ENCODE measurements at places on chromosomes 6 and 20. TPM values are rescaled to one million over a fixed set of nuclear protein-coding genes. Genes with fewer than 3 reads are reported as not detected.

DNA sequence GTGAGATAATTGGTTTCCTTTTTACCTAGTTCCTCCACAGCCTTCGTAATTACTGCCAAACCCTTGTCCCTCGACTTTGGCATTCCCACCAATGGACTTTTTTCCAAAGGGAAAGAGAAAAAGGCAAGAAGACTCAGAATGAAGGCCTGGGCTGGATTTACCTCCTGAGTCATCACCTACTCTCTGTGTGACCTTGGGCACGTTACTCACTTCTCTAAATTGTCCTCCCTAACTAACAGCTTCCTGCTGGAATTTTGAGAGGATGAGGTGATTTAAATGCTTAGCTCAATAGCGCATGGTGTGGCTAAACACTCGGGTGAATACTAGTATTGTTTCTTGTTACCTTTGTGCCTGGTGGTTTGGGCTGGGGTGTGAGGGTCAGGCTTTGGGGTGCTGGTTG is 146.6 kb downstream of the DHX35 start:
- DNase-seq: no peak

DNA sequence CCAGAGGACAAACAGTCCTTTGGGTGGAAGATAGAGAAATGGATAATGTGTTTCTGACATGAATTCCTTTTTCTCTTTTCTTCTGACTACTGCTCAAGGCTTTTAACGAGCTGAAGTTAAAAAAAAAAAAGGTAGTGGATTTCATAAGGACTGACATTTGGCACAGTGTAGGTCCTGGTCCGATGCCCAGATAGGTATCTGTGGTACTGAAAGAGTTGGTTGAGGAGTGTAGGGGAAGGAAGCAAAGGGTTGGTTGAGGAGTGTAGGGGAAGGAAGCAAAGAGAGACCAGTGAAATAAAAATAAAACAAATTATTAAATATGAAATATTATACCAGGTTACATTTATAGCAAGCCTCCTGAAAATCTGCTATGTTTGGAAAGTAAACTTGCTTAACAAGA is 11.8 kb downstream of the UTRN start:
- no peak for DNase-seq

GRCh38 chr6:28105245-28105639 is 19.2 kb upstream of the ZSCAN16 start:
- no peak for DNase-seq

DNA sequence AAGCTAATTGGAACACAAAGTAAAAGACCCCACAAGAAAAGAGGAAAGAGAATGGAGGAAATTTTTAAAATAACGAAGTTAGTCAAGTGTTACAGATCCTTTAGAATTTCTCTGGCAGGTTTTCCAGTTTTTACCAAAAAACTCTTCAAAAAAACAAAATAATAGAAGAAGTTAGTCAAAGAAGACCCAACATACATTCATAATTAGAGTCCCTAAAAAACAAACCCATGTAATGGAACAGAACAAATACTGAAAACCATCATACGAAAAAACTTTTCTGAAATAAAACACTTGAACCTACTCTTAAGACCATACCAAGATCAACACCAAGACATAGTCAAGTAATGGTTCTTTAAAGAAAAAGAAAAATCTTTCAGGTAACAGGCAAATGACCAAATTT is 31.6 kb downstream of the RANBP9 start:
- DNase-seq: no peak

DNA sequence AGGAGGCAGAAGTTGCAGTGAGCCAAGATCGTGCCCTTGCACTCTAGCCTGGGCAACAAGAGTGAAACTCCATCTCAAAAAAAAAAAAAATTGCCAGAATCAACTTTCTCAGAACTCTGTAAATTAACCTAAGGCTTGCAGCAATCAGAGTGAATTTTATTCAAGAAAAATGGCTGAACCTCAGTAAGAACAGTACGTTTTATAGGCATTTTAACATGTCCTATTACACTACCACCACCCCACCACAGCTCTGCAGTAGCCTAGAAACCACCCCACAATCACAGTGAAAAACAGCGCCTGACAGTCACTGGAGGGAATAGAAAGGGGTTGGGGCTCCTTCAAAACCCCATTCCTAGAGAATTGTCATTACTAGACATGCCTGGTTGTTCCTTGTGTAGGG is 16.4 kb upstream of the BTN1A1 start:
- DNase-seq: no peak

DNA sequence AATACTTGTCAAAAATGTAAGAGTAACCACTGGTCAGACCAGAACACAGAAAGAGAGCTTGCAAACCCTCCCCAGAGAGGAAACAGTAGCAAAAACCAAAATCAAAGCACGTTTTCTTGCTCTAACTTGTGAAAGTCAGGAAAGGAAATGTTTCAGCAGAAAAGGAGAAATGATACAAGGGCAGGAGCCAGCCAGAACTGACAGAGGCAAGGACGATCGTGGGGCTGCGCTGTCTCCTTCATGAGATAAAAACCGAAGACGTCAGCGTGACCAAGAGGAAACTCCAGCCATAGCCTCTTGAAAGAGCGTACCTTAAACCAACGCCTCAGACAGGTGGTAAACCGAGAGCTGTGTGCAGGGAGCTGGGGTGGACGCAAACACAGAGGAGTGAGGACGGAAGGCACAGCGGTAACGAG is 27.5 kb downstream of the LAMA5 start:
- DNase-seq: no peak

- DNase-seq: no peak
Observed at GRCh38 chr6:113755449-113756289, 101.5 kb upstream of the MARCKS start.

- no peak for DNase-seq
Observed at GRCh38 chr20:38599410-38599882, 2.2 kb upstream of the ARHGAP40 start.

DNA sequence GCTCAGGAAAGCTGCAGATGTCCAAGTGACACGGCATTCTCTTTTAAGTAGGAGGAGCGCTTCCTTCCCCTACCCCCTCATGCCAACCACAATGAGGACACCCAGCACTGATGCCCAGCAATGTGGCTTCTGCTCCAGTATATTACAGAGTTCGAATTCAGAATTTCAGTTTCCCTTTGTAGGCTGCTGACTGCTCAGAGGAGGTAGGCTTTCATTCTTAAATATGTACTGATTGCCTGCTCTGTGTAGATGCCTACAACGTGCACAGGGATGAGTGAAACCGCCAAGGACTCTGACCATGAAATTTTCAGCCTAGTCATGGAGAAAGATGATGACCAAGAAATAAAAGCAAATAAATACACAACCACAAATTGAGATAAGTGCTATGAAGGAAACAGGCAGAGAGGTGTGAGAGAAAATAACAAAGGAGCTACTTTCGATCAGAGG is 50.9 kb upstream of the TNFAIP3 start:
- DNase-seq: no peak

GRCh38 chr6:144606083-144606482 is 320.9 kb downstream of the UTRN start:
- no peak for DNase-seq

DNA sequence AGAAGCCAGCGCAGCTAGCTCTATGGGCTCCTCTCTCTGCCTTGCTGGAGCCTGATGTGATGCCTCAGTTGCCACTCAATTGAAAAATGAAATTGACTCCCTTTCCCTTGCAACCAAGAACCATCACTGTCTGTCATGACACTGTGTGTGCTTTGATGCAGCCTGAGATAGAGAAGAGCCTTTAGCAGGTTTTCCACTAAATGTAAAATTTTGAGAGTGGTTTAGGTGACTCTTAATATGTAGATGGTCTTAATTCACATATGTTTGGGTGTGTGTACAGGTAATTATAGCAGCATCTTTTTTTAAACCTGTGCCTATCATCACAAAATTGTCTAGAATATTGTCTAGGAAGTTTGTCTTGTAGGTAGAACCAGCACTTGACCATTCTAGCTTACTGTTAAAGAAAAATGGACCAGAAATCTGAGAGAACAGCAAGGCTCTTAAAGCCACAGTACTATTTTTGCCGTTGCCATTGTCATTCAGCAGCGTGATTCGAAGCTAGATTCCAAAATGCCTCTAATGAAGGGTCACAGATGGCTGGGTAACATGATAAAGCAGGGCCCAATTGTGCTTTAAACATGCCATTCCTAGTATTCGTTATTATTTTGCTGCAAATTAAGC is 1.3 kb downstream of the ARFGEF3 start:
- no peak for DNase-seq

DNA sequence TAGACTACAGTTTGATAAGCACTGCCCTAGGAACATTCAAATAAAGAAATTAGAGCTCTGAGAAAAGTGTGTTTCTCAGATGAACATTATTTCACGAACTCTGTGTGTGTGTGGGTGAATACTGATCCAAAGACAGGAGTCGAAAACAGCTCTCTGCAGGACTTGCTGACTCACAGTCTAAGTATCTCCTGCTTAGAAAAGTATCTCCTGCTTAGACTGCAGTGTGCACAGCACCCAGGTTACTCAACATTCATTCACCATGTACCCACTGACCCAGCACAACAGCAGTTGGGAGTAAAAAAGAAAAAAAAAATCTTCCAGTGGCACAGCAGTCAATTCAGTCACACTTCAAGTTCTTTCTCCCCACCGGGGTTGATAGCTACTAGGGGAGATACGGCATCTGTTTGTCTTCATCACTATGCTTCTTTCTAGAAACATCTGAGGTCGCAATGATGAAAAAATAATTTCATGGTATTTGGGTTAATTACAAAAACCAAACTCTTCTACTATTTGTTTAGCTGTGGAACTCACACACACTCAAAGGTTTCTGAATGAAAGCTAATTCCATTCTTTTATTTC is 48.0 kb downstream of the GCLC start:
- DNase-seq: no peak

DNA sequence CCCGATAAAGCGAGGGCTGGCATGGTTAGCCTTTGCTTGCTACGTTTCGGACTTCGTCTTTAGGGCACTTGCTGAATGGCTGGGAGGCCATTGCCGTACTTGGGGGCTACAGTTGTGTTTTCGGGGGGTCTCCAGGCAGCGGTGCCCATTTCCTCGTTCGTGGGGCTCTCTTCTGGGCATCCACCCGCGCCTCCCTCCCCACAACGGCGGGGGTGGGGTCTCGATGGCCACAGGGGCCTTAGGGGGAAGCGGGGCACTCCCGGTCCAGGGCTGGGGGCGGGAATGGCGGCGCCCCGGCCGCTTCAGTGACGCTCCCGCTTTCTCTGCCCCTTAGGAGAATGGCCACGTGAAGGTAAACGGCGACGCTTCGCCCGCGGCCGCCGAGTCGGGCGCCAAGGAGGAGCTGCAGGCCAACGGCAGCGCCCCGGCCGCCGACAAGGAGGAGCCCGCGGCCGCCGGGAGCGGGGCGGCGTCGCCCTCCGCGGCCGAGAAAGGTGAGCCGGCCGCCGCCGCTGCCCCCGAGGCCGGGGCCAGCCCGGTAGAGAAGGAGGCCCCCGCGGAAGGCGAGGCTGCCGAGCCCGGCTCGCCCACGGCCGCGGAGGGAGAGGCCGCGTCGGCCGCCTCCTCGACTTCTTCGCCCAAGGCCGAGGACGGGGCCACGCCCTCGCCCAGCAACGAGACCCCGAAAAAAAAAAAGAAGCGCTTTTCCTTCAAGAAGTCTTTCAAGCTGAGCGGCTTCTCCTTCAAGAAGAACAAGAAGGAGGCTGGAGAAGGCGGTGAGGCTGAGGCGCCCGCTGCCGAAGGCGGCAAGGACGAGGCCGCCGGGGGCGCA is 2.4 kb downstream of the MARCKS start:
- no peak for DNase-seq

GRCh38 chr6:44315516-44315915 is 2.4 kb upstream of the AARS2 start:
- DNase-seq: no peak

GRCh38 chr6:27956941-27957340 is at the start of gene OR2B6:
OR2B6 (plus strand) TSS chr6:27957241; CDS start chr6:27957241, 0 bp downstream.
- no peak for DNase-seq

DNA sequence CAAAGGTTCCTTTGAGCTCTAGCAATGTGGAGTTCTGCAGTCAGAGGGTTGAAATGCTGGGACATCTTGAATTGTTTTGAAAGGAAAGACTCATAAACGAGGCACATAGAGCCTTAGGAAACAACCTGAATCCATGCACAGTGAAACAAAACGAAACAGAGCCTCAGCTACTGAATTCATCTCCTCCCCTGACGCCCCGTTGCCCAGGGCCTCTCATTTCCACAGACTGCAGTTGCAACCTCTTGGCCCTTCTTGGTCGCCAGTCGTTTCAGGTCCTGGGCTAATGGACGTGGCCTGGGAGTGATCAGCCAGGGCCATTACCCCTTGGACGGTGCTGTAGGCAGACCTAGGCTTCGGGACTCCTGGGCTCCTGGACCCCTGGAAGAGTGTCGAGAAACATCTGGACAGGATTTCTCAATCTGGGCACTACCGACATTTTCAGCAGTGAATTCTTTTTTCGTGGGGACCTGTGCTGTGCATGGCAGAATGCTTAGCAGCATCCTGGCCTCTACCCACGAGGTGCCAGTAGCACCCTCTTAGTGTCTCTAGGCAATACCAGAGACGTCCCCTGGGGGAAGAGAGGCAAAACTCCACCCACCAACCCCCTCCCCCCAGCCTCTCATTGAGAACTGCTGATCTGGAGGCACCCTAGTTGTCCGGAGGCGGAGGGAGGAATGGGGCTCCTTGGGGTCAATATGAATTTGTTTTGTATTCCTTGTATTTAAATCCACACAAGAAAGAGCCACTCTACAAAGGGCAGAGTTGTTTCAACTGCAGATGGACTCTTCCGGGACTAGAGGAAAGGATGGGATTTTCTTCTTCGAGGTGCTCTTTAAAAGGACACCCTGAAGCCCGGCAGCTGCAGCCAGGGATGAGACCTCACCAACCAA is 50.2 kb downstream of the TMEM242 start:
- no peak for DNase-seq

DNA sequence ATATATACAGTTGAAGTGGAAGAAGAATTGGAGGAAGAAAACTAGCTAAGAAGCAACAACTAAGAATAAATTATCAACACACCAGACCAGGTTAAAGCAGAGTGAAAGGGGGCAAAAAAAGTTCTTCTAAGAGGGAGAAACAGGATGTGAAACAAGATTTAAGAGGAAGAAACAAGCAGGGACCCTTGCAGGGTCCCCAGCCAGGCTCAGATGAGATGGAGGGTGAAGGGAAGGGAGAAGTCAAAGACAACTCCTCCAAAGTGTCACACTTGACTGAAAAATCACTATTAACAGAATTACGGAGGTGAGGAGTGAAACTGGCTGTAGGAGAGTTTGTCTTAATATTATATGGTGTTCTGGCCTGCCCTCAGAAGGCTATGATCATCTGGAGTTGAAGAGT is 65.4 kb downstream of the MTFR2 start:
- no peak for DNase-seq

DNAAF9 gene
- 2.4 TPM for total RNA-seq

BPIFB1 gene
- total RNA-seq: not detected

MOCS1 gene
- 1.8 TPM for total RNA-seq

CALHM4 gene
- total RNA-seq: not detected

NQO2 gene
- total RNA-seq: 37.5 TPM

CLPSL1 gene
- total RNA-seq: not detected

PHF3 gene
- total RNA-seq: 57.5 TPM
